Stimulated activated CD8-positive, alpha-beta memory T cell treated with anti-CD3 and anti-CD28 coated beads, Interleukin-7, amount 100 ng/mL, for 48 hours (primary cell): ENCODE measurements at places on chromosomes 12 and 14.

- DNase-seq, result no peak
Measured at GRCh38 chr12:123442774-123443173, 6.3 kb upstream of the RILPL2 start.

- DNase-seq, result no peak
Measured at GRCh38 chr14:66641861-66642635, 134.1 kb downstream of the GPHN start.

DNA sequence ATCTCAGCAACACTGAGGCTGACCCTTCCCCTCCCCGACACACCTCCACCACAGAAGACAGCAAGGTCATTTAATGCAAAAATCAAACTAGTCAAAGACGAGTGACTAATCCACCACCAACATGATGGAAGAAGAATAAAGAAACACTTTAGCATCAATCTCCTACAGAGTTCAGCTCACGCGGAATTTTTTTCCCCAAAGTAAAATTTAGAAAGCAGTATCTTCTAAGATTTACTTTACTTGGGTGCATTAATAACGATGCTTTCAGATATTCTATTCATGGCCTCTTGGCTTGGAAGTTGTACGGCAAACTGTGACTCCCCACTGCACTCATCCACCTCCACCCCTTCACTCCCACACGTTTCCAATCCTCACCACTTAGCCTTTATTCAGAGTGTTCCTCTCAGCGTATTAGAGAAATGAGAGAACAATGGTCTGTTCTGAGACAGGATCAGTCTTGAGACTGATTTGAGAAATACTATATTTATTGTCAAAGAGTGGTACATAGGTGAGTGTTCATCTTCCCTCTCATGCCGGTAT is 1.9 kb downstream of the EGLN3 start:
- no peak for DNase-seq

DNA sequence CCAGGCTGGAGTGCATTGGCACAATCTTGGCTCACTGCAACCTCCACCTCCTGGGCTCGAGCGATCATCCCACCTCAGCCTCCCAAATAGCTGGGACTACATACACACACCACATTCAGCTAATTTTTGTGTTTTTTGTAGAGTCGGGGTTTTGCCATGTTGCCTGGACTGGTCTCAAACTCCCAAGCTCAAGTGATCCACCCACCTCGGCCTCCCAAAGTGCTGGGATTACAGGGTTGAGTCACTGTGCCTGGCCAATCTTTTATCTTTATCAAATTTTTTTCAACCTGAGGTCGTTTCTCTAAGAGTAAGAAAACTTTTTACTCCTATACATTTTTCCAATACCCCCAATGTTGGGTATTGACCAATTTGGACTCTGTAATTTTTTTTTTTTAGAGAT is 40.0 kb upstream of the NAP1L1 start:
- no peak for DNase-seq

GRCh38 chr12:104307655-104308000 is 4.1 kb downstream of the EID3 start:
- no peak for DNase-seq

DNA sequence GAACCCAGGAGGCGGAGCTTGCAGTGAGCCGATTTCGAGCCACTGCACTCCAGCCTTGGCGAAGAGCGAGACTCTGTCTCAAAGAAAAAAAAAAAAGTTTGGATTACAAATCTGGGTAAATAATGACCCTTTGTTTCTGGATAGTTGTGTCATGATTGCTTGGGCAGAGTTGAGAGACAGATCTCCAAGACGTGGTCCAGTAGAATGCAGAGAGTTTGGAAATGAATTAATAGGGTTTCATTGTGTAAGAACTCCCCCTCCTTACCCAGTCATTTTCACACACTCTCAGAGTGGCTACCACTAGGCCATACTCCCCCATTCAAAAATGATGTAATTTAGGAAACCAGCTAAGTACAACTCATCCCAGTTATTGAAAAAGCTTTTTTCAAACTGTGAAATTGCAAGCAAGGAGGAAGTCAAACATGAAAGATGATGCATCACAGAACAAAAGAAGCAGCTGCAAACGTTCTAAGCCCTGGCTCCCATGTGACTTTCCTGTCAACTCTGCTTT is 1331.9 kb downstream of the AACS start:
- DNase-seq, result no peak

- no peak for DNase-seq
Measured at GRCh38 chr14:23430016-23430722, 5.3 kb downstream of the MYH7 start.

DNA sequence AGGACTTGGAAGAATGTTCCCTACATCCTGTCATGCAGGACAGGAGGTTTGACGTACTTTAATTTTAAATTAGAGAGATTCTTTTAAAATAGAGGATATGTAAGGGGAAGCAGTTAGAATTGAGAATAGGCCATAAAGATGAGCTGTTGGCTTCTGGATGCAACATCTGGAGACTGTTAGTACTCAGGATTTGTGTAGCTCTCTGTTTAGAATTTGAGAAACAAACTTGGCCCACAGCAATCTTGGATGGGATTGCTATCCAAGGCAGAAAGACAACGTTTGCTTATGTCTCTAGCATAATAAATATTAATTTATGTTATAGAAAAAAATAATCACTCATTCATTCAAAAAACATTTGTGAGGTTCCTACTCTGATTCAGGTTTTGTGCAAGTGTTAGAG is 398.4 kb upstream of the NOVA1 start:
- DNase-seq, result no peak

- no peak for DNase-seq
Measured at GRCh38 chr12:116853507-116853906, 27.7 kb downstream of the HRK start.

DNA sequence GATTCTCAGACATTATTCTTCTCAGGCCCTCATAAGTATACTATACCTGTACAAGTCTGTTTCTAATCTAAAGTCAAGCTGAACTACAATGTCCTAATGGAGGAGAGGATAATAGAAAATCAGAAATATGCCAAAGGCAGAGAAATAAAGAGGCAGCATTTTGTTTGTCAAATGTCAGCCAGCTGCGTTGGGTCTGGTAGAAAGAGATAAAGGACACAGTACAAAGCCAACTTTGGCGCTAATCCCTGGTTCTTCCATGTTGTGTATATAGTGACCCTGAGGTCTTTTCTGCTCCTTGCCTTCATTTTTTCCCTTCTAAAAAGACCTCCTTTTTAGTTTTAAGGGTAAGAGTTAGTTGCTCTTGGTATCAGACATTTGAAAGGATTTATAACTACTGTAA is 103.1 kb downstream of the PRICKLE1 start:
- no peak for DNase-seq

GRCh38 chr14:34437729-34438080 is 24.3 kb downstream of the SPTSSA start:
- DNase-seq, result no peak

GRCh38 chr12:110636516-110636915 is 22.6 kb downstream of the TCTN1 start:
- DNase-seq, result no peak

- no peak for DNase-seq
Measured at GRCh38 chr12:31026202-31026601, 47.5 kb upstream of the DDX11 start.
